ENCODE measurements at places on chromosomes 1 and 21. TPM values are rescaled to one million over a fixed set of nuclear protein-coding genes. Genes with fewer than 3 reads are reported as not detected.

DNA sequence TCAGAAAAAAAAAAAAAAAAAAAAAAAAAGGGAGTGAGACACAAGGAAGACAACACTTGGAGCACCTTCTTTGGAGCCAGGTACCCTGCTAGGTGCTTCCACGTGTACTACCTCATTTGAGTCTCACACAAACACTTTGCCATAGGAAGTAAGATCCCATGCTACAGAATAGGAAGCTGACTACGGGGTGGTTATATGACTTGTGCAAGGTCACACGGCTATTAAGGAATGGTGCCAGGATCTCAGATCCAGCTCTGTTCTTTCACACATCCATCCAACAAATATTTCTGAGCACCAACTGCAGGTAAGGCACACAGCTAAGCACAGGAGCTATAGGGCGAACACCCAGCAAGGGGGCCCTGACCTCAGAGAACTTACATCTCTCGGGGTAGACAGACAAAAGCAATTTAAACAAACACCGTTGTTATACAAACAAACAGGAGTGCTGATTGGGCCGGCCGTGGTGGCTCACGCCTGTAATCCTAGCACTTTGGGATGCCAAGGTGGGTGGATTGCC is 22.4 kb downstream of the PTAFR start:
- no peak for DNase-seq

DNA sequence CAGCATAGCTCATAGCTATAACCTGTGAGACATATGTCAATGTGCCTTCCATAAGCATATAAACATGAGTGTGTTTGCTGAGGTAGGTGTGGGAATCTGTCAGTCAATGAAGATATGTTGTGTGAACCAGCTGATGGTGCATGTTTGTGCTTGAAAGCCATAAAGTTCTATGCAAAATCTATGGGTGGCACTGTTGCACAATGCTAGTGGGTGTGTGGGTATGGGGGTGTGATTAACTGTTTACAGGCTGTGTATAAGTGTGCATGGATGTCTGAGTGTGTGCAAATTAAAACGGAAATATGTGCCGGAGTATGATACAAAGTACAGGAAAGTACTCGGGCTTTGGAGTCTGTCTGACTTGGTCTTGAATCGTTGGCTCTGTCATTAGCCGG is 1.0 kb upstream of the ATP2B4 start:
- DNase-seq = no peak

The OR6N1 gene
- not detected for total RNA-seq

The SRRM1 gene
- total RNA-seq = 126 TPM

The B3GALT5 gene
- total RNA-seq = 7.3 TPM

The TNNI3K gene
- not detected for total RNA-seq

All from endothelial cell (in vitro differentiated cells).